ENCODE measurements at places on chromosomes 3 and 15. TPM values are rescaled to one million over a fixed set of nuclear protein-coding genes. Genes with fewer than 3 reads are reported as not detected.
A peak's percentile ranks its signal among the peaks of the same experiment; 100 is the strongest.

GASK1A gene
- total RNA-seq = 0.63 TPM

DUOX1 gene
- total RNA-seq = not detected

GOLGA6D gene
- not detected for total RNA-seq

CP gene
- total RNA-seq = not detected

CMTM7 gene
- total RNA-seq = 10.1 TPM

HYAL1 gene
- 0.90 TPM for total RNA-seq

AHSG gene
- total RNA-seq = not detected

DHFR2 gene
- total RNA-seq = 6.9 TPM

SCAANT1 gene
- not detected for total RNA-seq

DNA sequence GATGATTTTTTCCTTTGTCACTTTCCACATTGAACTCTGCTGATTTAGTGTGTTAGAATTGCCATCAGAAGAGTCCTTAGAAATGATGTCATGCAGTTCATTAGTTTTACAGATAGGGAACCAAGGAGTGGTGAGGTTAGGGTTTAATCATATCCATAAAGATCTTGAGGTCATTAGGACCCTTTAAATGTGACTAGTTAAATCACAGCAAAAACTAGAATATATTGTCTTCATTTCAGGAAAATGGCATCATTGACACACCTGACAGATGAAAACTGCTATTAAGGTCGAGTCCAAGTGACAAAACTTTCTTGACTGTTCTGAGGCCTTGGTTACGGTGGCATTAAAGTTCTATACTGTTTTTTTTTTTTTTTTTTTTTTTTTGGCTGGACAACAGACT lies 50.5 kb downstream of the MBNL1 start:
- DNase-seq = no peak

- DNase-seq = peak; percentile 38
Measured at GRCh38 chr3:16401273-16401672, 112.2 kb downstream of the RFTN1 start.

DNA sequence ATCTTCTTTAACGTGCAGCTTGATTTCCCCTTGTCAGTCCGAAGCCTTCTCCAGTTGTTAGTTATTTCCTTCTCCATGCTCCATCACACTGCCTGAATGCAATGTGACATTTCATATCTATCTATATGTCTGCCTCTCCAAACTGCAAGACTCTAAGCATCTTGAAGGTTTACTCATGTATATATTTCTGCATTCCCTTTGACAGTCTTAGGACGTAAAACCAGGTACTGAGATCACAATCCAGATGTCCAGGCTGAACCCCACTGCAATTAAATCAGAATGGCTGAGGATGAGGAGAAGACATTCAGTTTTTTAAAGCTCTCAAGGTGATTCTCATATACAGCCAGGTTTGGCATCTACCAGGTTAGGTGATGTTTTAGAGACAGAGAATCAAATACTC lies 6.1 kb upstream of the SATB1 start:
- DNase-seq = no peak

DNA sequence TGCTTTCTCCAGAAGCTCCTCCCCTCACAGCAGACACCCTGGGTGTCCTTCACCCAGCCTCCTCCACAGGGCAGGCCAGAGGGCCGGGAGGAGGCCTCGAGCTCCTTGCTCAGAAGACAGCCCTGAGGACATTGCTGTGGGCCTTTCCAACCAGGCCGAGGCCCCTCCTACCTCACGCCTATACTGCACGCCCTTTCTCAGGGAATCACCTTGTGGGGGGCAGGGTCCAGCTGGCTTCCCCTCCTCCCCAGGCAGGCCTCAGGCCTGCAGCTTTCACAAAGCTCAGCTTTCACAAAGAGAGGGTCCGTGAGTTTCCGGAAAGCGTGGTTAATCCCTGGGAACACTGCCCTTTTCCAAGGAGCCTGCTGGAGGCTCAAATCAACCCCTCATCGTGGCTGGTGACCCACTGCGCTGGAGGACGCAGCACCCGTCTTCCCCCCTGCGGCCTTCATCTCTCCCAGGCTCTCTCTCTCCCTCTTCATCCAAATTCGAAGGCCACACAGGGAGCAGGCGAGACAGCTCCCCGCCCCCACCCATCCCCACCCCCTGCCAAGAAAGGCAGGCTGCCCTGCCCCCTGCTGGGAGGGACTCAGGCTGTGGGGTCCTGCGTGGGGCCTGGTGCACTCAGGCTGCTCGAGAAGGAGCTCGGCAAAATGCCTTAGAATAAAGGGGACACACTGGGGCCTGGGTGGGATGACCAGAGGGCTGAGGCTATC lies 79.4 kb downstream of the OCA2 start:
- no peak for DNase-seq

DNA sequence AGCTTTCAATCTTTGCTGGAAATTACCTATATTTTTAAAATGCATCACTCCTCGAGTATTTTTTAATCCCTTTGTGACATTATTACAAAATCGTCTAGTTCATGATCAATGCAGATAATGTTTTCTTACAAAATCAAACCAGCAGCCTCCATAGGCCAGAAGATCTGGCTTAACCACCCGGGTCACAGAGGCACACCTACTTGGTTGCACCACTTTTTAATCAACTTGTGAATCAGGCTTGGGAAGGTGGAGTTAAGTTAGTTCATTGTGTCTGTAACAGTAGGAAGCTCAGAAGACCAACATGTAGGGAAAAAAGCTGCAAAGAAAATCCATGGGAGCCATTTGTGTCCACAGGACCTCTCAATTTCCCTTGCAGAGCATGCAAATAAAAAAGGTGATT lies 148.0 kb downstream of the TP63 start:
- no peak for DNase-seq

DNA sequence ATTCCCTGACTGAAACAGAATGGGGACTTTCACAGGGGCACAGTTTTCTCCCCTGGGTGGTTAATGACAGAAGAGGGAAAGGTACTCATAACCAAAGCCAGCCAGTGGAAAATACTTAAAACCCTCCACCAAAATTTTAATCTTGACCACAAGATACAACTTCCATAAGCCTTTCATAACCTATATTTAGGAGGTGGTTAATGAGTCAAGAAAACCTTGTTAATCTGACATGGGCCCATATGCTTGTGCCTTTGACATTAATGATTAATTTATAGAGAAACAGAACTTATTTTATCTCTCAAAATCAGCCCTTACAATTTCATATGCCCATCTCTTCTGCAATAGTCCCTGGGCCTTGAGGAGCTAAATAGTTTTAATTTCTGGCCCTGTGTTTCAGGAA lies 31.2 kb downstream of the IQCF6 start:
- no peak for DNase-seq

DNA sequence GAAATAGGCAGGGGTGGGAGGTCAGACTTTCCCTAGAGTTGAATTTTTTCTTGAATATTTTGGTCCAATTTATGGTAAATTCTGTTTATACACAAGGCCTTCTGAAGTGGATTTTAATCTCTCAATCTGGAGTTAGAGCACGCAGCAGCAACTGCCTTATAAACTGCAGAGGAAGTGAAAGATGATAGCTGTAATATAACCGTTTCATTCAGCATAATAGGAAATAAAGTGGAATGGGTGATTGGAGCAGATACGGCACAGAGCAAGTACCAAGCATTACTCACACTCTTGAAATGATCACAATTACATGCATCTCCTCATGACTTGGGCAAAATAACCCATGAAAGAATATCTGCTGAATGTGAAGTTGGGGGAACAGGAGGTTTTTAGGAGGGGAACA lies 106.8 kb downstream of the ARRDC4 start:
- DNase-seq = peak; percentile 16

- no peak for DNase-seq
Measured at GRCh38 chr15:69919816-69920215, 177.9 kb downstream of the TLE3 start.

- DNase-seq = no peak
Measured at GRCh38 chr3:37772773-37773354, 88.8 kb upstream of the CTDSPL start.

GRCh38 chr3:59963676-59964075 lies 913.9 kb upstream of the CFAP20DC start:
- no peak for DNase-seq

DNA sequence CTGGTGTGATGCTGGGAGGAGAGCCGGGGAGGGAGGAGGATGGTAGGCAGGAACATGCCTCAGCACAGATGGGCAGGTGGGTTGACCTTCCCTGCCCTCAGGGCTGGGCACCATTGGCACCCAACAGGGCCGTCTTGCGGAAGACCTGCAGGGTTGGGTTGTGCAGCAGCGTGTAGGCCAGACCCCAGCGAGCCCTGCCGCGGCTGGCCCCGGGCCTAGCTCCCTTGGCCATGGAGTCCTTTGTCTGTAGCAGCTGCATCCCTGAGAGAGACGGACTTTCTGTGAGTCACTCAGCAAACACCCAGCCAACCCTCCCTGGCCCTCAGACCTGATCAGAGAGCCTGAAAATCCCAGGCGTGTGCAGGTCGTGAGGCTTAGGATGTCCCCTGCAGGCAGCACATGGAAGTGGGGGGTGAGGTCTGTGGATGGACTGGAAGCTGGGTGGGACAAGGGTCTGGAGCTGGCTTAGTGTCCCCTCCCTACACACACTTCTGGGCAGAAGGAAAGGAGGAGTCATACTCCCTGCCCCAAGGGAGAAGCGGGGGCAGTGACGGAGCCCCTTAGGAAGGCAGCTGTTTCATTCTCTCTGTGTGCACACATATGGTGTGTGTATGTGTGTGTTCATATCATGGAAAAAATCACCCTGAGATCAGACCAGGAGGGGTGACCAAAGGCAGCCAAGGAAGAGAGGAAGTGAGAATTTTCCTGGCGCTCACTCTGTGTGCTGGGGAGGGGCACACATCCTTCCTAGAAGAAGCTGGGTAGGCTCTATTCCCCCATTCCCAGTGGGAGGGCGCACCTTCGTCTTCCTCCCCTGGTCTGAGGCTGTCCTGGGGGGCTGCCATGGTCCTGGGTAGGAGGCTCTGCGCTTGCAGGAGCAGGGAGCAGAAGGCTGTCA lies 6.7 kb downstream of the ISLR start:
- DNase-seq = peak; percentile 86
